Left cardiac atrium (tissue), 4 donors: ENCODE measurements at places on chromosomes 3 and 15. TPM values are rescaled to one million over a fixed set of nuclear protein-coding genes. Genes with fewer than 3 reads are reported as not detected.

GPR176 gene
- total RNA-seq: 4.8 TPM

DUOXA2 gene
- not detected for total RNA-seq

DNA sequence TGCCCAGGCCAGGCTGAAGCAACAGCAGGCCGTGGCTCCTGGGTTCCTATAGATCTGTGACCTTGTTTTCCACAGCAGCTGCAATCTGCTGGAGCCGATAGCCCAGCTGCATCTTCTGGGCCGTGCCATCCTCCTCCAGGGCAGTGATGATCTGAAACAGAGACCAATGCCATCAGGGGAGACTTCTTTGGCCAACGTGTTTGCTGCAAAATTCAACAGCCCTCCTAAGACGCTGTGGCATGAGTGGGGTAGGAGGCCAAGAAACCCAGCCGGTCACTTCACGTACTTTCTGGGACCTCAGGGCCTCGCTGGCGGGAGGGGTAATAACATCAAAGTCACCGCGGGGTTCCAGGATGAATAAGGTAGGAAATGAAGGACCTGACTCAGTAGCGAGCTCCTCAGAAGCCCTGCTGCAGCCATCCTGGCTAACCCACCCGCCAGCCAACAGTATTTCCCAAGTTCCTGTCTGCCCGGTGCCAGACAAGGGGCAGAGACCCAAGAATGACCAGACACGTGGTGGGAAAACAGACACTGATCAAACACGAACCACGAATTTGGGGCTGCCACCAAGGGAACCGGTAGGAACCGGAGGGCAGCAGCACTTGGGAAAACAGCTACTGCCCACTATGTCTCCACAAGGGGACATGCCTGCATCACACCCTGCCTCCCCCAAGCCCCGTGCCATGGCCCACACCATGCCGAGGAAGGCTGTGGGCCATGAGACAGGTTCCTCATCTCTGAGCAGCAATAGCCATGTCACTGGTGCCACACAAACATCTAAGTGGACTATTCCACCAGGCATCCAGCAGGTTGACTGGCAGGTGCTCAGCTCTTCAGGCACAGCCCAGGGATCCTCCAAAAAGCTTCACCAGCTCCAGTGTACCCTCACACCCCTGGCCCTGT lies 25.2 kb downstream of the PLXNB1 start:
- DNase-seq: no peak

DNA sequence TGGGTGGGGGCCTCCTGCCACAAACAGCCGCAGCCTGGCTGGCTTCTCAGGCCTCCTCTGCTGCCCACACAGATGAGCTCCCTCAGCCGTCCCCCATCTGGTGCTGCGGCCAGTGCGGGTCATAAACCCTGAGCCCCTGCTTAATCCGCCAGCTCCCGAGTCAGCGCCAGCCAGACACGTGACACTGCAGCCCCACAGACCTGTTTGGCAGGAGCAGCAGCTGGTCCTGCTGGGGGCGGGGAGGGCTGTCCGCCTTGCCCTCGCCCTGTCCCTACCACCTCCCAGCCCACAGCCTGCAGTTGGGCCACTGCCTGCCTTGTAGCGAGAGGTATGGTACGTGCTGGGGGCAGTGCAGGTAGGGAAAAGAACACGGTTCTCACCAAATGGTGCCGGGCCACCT lies 86.2 kb downstream of the IQSEC1 start:
- DNase-seq: no peak

MKRN3 gene
- total RNA-seq: 0.65 TPM

SLC24A5 gene
- not detected for total RNA-seq
